GM13976 (cell line): ENCODE measurements at places on chromosomes 1 and 21.

DNA sequence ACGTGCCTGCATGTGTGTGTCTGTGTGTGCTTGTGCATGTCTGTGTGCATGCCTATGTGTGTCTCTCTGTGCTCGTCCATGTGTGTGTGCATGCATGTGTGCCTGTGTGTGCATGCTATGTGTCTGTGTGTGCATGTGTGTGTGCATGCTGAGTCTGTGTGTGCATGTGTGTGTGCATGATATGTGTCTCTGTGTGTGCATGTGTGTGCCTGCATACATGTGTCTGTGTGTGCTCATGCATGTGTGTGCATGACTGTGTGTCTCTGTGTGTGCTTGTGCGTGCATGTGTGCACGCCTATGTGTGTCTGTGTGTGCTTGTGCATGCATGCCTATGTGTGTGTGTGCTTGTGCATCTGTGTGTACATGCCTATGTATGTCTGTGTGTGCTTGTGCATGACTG is 52.3 kb downstream of the TCP10L start:
- no peak for DNase-seq

DNA sequence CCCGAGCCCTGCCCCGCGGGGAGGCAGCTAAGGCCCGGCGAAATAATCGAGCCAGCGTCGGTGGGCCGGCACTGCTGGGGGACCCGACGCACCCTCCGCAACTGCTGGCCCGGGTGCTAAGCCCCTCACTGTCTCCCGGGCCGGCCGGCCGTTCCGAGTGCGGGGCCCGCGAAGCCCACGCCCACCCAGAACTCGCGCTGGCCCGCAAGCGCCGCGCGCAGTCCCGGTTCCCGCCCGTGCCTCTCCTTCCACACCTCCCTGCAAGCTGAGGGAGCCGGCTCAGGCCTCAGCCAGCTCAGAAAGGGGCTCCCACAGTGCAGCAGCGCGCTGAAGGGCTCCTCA is 49.0 kb upstream of the SYT14 start:
- no peak for DNase-seq

DNA sequence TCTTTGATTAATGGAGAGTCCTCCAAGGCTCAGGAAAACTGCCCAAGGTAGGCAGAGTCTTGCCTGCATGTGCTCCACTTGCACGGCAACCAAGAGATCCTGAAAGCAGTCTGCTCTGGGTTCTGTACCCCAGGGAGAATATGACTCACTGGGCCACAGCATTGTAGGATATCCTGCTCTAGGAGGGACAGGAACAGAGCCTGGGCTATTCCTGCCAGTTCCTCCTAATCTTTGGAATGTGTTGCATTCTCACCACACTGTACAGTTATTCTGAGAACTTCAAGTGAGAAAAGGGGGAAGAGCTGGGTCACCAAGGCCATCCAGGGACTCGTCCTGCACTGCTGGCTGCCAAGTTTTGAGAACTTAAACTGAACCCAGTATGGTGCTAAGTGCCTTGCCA is 278.5 kb downstream of the MATN1 start:
- no peak for DNase-seq

GRCh38 chr1:1091344-1092148 is 17.4 kb upstream of the RNF223 start:
- DNase-seq, result no peak

GRCh38 chr1:156113282-156113950 is 1.1 kb upstream of the LMNA start:
- DNase-seq, result no peak
